ENCODE measurements at places on chromosomes 5 and 9.

GRCh38 chr9:27457445-27457844, 66.6 kb upstream of the IFNK start:
- no peak for DNase-seq

DNA sequence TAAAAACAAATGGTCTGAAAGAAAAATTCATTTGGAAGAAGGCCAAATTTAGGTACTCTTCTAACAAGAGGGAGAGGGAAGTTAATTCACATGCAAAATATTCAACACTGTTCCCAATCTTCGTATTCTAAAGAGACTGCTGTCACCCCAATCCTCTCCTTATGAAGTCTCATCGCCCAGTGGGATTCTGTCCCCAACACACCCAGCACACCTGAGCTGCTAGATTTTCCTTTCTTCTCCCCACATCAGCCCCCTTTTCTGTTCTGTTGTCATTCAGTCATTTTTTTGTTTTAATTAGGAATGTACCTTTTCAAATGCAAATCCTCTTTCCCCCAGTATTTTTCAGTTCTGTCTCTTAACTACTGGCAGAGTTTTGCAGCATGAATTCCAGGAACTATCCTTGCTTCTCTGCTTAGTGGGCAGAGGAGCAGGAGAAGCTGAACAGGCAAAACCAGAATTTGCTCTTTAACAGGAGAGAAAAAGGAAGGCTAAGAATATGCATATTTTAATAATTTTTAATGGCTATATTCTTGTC, 366.9 kb downstream of the MAN2A1 start:
- DNase-seq: no peak

GRCh38 chr9:93081081-93081529, 14.9 kb upstream of the CARD19 start:
- no peak for DNase-seq

- no peak for DNase-seq
These were observed 1445.1 kb upstream of the CDH9 start for GRCh38 chr5:28483327-28484025.

- DNase-seq: no peak
These were observed 10.1 kb upstream of the THBS4 start for GRCh38 chr5:80025069-80025468.

DNA sequence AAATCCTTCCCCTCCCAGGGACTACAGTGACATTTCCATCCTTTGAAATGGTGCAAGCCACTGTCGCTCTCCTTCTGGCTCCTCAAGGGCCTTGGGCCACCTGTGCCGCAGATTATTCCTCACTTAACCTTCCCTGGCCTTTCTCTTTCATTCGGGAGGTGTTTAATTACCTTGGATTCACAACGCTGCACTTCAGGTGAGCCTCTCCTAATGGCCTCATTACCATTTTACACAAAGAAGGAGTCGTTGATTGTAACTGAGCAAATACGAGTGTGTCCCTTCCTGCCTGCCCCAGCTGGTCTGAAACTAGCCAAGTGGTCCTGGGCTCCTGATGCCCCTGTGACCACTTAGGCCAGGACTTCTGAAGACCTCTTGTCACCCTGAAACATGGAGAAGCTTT, 205.0 kb downstream of the CRB2 start:
- DNase-seq: no peak

- DNase-seq: no peak
These were observed 151.5 kb downstream of the SLF1 start for GRCh38 chr5:94769996-94770395.

GRCh38 chr5:42230839-42231238, 192.4 kb upstream of the GHR start:
- no peak for DNase-seq

DNA sequence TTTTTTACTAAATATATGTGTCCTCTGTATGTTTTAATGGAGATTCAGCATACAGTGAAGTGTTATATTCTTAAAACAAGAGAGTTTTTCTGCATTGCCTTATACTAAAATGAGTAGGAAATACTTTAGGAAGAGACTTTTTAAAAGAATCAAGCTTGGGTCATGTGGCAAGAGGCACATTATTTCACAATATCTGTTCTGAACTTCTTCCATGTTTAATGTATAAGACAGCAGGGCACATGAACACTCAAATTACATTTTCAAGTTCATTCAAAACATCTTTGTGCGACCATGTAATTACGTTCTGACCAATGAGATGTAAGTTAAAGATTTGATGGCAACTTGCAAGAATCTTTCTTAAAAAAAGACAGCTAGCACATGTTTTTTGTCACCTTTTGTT, 1055.9 kb downstream of the NR2F1-AS1 start:
- no peak for DNase-seq

Data from DMS 273 treated with DMSO at 0.1 percent for 48 hours (cell line).